ENCODE measurements at places on chromosomes 1 and 21. TPM values are rescaled to one million over a fixed set of nuclear protein-coding genes. Genes with fewer than 3 reads are reported as not detected.

Gene OR6N1
- polyA plus RNA-seq: not detected

Gene LRRC7
- polyA plus RNA-seq: 0.04 TPM

Gene SLC1A7
- polyA plus RNA-seq: 0.03 TPM

Gene GJA8
- polyA plus RNA-seq: not detected

Gene CLCA4
- polyA plus RNA-seq: 0.11 TPM

Gene HSD11B1
- polyA plus RNA-seq: 4.9 TPM

Gene PNRC2
- polyA plus RNA-seq: 27.6 TPM

Gene OR10Z1
- polyA plus RNA-seq: not detected

Gene CACNA1S
- 0.02 TPM for polyA plus RNA-seq

Gene GBP5
- polyA plus RNA-seq: 1.0 TPM

Gene ARMH1
- polyA plus RNA-seq: 5.1 TPM

Gene UTS2
- 0.54 TPM for polyA plus RNA-seq

Gene RNF223
- polyA plus RNA-seq: not detected

Gene RIPPLY3
- polyA plus RNA-seq: not detected

Gene SPRTN
- 6.3 TPM for polyA plus RNA-seq

Gene CXADR
- polyA plus RNA-seq: 0.11 TPM

Gene ARHGEF16
- 9.0 TPM for polyA plus RNA-seq

Gene ZNF593OS
- 0.61 TPM for polyA plus RNA-seq

Gene KCNK1
- polyA plus RNA-seq: 2.7 TPM

Gene CYYR1
- 33.6 TPM for polyA plus RNA-seq

Gene SPRR1A
- polyA plus RNA-seq: 9.5 TPM

Gene QSOX1
- 47.2 TPM for polyA plus RNA-seq

Gene CEP85
- 1.3 TPM for polyA plus RNA-seq

Gene ST6GALNAC3
- 3.3 TPM for polyA plus RNA-seq

Gene PIGP
- 31.5 TPM for polyA plus RNA-seq

Gene ZSWIM5
- polyA plus RNA-seq: 0.45 TPM

Gene RGS2
- polyA plus RNA-seq: 327 TPM

Data from adipose tissue (tissue), 3 donors.